Aorta (tissue), 5 donors: ENCODE measurements at places on chromosomes 13 and 19. TPM values are rescaled to one million over a fixed set of nuclear protein-coding genes. Genes with fewer than 3 reads are reported as not detected.

MAMSTR gene
- 0.58 TPM for total RNA-seq

SDHAF1 gene
- 16.6 TPM for total RNA-seq

ZNF667 gene
- total RNA-seq: 3.0 TPM

- no peak for DNase-seq
These were observed 36.0 kb downstream of the LCP1 start for GRCh38 chr13:46145950-46146349.

GRCh38 chr13:86922936-86923335 lies 748.2 kb upstream of the SLITRK5 start:
- DNase-seq: no peak

GRCh38 chr13:99895444-99896368 lies 75.9 kb downstream of the ZIC5 start:
- no peak for DNase-seq

- DNase-seq: no peak
These were observed 4.8 kb downstream of the ISYNA1 start for GRCh38 chr19:18433015-18433691.

DNA sequence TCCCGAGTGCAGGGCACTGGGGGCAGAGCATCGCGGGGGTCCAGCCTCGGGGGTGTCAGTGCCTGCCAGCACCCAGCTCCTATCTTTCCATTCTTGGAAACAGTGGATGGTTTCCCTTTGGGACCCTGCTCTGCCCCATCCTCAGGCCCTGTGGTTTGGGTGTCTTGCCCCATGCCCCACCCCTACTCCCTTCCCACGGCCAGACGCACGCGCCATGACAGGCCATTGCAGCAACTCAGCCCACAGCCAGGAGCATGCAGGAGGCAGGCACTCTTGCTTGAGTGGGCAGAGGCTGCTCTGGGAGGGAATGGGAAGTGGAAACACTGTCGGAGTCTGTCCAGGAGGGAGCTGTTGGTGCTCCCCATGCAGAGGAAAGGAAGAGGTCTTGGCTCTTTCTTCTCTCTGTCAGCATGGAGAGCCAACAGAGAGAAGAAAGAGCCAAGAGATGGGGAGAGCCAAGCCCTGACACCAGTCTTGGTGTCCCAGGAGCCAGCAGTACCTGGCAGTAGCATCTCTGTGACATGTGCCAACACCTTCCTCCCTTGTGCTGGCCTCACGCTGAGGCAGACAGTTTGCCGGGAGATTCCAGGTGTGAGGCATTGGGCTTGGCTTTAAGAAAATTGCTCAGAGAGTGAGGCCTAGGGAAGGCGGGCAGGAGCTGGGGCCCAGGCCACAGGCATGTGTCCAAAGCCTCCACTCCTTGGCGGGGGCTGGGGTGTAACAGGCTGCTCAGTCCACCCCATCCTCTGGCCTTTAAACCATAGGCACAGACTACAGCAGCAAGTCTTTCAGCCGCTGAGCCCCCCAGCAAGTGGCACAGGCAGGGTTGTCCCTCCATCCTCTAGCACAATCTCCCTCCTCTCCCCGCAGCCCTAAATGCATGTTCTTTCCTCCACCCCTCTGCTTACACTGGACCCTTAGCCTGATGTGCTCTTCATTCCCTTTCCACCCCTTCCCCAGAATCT lies 86.7 kb upstream of the UQCRFS1 start:
- peak; percentile 44 for DNase-seq

- no peak for DNase-seq
These were observed 733 bp upstream of the ENOX1 start for GRCh38 chr13:43787518-43787891.

DCT gene
- 0.29 TPM for total RNA-seq

DNA sequence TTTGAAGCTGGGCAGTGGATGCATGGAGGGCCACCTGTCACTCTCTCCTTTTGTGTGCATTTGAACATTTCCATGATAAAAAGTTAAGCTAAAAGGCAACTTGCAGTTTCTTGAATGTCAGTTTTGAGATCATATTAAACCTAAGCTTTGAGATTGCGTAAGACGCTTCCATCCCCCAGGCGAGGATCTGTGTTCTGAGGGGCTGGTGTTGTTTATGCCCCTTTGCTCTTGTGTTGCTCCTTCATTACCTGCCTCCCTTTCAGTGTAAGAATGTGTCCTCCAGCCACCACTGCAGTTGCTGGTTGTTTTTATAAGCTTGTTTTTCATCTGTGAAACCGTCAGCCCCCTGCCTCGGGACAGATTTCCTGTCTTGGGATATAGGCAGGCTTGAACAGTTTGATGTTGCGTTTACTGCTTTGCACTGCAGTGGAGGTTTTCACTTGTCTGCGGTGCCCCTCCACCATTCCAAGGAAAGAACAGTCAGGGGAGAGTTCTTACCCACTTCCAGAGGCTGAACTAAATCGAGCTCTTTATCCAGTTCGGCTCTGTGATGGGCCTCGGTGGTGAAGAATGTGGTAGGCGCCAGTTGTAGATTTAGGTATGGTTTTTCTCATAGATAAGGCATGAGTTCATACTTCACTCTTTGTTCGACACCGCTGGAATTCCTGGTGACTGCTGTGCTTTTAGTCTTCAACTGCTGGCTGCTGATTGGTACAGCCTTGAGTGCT lies 96.8 kb downstream of the ARHGEF7 start:
- DNase-seq: no peak

DNA sequence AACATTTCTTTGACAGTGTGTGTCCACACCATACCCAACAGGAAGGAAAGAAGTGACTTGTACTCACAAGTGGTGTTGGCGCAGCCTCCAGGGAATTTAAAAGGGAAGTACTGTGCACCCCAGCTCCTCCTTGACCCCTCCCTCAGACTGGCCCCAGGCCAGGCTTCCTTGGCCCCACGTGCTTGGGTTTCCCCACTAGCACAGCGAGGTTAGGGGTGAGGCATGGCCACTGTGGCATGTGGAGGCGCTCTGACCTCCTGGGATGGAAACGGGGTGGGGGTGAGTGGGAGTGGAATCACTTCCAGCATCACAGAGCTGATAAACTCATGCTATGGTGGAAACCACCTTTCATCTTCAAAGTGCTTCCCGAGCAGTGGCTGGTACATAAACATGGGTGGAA lies 168.6 kb downstream of the ZNF536 start:
- no peak for DNase-seq

DNA sequence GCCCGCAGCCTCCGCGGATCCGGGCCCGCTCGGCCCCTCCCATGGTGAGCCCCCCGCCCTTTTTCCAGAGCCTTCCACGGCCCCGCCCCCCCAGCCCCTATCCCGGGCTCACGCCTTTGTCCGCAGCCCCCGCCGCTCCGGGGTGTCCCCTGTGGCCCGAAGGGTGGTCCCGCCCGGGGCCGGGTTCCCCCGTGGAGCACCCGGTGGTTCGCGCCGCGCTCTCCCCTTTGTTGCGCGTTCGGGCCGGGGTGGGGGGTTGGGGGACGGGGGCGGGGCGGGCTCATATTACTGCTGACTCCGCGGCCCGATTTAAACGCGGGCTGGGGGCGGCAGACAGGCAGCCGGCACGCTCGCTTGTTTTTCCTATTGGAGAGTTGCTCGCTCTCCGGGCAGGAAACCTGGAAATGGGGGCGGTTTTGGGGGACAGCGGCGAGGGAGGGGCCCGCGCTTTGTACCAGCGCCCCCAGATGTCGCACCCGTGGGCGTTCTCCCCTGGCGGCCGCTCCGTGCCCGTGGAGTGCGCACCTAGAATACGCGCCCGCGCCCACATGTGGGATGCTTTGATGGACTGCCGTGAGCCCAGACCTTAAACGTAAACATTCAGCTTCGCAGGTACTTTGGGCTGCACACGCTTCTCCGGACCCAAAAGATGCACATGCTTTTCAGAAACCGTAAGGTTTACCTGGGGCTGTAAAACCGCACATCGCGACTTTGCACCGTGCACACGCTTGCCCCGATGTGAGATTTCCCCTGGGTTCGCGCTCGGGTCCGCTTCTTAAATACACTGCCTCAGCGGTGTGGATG lies 699 bp downstream of the PTOV1 start:
- DNase-seq: no peak

PALM gene
- 27.5 TPM for total RNA-seq

- DNase-seq: no peak
These were observed 1.6 kb downstream of the GATAD2A start for GRCh38 chr19:19406878-19407632.

GRCh38 chr13:39410096-39410901 lies 192.7 kb downstream of the LHFPL6 start:
- DNase-seq: no peak

- no peak for DNase-seq
These were observed 9.1 kb upstream of the CERS1 start for GRCh38 chr19:18905058-18905456.

DNA sequence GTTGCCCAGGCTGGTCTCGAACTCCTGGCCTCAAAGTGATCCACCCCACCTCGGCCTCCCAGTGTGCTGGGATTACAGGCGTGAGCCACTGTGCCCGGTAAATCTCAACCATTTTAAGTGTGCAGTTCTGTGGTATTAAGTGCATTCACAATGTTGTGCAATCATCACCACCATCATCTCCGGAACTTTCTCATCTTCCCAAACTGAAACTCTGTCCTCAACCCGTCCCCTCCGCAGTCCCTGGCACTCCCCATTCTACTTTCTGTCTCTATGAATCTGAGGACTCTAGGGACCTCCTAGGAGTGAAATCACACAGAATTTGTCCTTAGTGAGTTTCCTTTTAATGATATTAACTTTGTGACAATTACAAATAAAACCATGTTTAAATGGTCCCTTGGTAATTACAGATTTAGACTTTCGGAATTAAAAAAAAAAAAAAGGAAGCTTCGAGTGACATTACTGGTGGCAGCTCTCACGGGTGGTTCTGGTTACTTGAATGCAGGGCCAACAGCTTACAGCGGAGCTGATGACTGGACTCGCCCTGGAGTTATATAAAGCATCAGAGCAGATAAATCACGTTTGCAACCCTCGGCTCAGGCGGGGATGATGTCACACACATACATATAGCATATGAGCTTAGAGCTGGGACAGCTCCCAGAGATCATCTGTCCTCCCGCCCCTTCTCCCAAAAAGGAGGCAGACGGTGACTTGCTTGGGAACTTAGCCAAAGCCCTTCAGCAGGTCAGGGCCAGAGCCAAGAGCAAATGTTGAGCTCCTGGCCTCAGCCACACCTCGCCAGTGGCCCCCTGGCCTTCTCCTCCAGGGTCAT lies 89.8 kb downstream of the ZNF557 start:
- peak; percentile 83 for DNase-seq

DNA sequence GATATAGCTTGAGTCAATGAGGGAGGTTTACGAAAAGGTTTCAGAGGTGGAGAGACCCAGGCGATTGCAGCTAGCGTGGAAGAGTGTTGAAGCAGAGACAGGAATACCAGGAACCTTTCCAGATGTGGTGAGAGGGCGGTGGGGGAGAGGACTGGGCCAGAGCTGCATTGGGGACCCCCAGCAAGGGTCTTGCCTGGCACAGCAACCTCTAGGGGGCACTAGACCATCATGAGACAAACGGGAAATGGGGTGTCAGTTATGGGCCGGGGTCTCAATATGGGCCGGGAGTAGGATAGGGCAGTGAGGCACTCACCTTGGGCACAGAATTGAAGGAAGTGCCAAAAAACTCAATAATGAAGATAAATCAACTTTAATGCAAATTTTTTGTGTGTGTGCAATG lies 2.1 kb upstream of the LRP3 start:
- peak; percentile 26 for DNase-seq

GRCh38 chr19:21698215-21698614 lies 69.2 kb downstream of the ZNF100 start:
- no peak for DNase-seq

- DNase-seq: no peak
These were observed 384.5 kb downstream of the IRS2 start for GRCh38 chr13:109401891-109402290.

DNA sequence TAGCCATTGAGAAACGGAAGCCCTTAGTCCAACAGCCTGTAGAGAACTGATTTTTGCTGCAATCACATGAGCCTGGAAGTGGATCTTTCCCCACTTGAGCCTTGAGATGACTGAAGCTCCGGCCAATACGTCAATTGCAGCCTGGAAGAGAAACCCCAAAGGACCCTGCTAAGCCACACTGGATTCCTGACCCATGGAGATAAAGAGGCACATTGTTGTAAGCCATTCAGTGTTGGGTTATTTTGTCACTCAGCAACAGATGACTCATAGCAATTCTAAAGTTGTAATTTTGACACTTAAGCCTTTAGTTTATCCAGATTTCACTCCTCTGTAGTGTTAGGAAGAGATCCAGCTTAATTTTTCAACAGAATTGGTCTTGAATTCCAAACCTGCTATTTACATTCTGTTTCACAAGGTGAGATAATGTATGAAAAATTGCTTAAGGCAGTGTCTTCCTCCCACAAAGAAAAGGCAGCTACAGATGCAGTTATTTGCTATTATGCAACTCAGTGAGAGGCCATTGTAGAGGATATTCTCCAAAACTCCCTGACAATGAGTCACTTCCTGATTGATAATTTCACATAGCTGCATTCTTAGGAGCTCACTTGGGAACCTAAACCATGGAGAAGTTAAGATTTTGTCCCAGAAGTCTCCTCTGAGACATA lies 59.4 kb upstream of the TSHZ3 start:
- DNase-seq: no peak

DNA sequence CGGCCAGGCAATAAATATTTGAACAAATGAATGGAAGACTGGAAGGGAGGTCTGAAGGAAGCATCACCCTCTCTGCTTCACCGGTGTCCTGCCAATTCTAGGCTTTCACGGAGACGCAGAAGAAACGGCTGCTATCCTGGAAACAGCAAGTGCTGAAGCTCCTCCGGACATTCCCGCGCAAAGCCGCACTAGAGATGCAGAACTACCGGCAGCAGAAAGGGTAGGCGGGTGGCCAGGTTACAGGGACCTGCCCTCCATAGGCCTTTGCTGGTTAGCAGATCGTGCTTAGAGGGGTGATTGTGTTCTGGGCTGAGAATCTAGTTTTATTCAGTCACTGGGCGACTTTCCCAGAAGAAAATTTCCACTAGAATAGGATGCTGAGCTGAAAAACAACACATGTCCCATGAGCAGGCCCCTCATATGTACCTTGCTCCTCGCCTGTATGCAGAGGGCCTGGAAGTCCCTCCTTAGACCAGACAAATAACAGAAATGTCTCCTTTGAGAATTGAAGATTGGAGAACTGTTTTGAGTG lies 11.0 kb downstream of the PAF1 start:
- DNase-seq: no peak

ELSPBP1 gene
- total RNA-seq: not detected
